Stimulated activated CD4-positive, alpha-beta T cell treated with anti-CD3 and anti-CD28 coated beads, TNF-alpha, amount 100 ng/mL, for 1 hour (primary cell): ENCODE measurements at places on chromosomes 2 and 18.

- DNase-seq = no peak
Observed at GRCh38 chr2:219877728-219878127, 250.3 kb downstream of the SLC4A3 start.

DNA sequence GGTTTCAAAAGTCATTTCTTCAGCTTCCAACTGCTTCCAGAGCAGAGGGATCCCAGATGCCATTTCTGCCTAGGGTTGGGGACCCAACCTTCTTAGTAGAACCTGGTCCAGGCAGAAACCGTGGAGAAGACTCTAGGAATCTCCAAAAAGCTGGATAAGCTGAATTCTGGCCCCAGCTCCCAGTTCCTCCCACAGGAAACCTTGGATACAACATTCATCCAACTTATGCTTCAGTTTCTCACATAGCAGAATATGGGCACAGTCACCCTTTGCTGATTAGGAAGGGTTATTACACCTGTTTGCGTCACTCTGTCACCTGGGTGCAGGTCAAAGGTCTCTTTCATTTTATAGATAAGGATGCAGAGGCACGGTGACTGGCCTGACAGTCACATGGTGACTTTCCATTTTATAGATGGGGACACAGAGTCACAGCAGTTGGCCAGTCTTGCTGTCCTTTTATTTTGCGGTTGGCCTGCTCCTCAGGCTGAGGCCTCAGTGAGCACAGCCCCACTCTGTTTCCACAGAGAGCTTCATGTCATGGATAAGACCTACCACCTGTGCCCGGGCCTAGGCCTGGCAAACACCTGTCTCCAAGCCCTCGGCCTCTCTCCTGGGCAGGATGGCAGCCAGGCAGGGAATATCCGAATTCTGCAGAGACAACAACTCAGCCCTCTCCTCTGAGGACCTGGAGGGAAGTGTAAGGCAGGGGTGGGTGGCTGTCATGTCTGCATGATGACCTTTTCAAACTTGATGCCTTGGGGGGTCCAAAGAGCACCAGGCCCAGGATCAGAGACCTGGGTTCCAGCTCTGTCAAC is 148.8 kb downstream of the SMAD7 start:
- DNase-seq = no peak

GRCh38 chr2:12428324-12428723 is 288.4 kb upstream of the TRIB2 start:
- no peak for DNase-seq

GRCh38 chr2:228239207-228239906 is 57.9 kb upstream of the SPHKAP start:
- DNase-seq = no peak

GRCh38 chr18:54671291-54671881 is 80.3 kb downstream of the DYNAP start:
- no peak for DNase-seq

GRCh38 chr2:80822999-80823398 is 518.4 kb upstream of the LRRTM1 start:
- no peak for DNase-seq

DNA sequence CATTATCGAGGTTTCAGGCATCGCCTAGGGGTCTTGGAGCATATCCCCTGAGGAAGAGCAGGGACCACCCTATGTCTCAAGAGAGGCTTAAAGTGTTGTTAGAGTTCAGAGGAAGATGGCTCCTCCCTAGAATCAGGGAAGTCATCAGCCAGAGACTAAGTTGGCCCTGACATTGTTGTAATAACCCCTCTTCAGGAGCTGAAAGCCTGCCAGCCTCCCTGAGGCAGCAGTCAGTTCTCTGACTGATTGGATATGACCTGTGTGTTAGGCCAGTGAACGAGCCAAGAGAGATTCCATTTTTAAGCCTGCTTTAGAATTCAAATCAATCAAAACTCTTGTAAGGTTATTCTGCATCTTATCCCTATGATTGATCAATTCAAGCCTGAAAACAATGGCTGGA is 34.9 kb downstream of the ARHGAP28 start:
- no peak for DNase-seq

- DNase-seq = no peak
Observed at GRCh38 chr2:23554054-23554697, 169.2 kb downstream of the KLHL29 start.

GRCh38 chr2:83784315-83784714 is 674.8 kb downstream of the SUCLG1 start:
- no peak for DNase-seq

GRCh38 chr2:10211844-10212422 is 89.4 kb downstream of the RRM2 start:
- no peak for DNase-seq

- no peak for DNase-seq
Observed at GRCh38 chr18:27942706-27943105, 234.2 kb downstream of the CDH2 start.

- DNase-seq = no peak
Observed at GRCh38 chr18:47075098-47075883, 39.9 kb upstream of the ELOA2 start.

GRCh38 chr2:82062463-82062862 is 1757.9 kb upstream of the LRRTM1 start:
- DNase-seq = no peak

DNA sequence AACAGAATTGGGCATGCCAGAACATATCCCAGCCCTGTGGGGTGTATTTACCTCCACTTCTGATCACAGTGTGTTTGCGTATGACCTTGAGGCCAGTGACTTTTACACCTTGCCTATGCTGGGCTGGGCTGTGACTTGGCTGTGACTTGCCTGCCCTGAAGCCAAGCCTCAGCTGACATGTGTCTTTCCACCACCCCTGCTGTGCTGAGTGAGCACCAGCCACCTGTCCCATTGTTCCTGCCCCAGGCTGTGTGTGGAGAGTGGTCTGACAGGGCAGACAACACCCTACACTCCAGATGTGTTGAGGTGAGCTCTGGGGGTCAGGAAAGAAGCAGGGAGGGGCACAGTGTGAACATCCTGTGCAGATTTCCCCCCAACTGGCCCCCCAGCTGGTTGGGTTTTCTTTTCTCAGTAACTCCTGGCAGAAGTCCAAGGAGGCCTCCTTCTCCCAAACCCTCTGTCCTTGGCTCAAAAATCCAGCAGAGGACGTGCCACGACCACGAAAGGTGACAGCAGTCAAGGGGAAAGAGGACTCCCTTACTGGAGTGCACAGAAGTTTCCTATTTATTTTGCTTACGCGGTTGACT is 5.1 kb upstream of the STEAP3 start:
- DNase-seq = no peak

DNA sequence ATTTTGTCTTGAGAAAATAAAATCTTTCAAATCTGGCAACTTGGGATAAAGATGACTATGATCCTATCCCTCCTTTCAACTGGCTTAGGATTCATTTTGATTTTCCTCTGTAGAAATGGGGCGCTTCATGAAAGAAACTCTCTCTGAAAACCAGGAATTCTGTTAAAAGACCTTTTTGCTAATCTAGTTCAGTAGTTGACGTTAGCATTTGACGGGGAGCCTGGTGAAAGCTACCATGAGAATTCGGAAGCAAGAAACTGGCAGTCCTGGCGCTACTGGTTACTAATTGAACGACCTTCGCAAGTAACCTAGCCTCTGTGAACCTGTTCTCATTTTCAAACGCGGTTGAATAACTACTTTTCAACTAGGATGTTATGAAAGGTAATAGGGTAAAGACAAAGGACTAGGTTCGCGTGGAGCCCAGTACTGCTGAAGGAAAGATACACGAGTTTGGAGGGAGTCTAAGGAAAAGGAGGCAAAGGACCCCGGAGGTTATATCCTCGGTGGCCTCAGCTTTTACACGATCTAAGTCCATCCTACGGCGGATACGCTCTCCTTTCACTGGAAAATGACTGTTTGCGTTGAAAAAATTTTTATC is 604 bp upstream of the STK11IP start:
- no peak for DNase-seq

DNA sequence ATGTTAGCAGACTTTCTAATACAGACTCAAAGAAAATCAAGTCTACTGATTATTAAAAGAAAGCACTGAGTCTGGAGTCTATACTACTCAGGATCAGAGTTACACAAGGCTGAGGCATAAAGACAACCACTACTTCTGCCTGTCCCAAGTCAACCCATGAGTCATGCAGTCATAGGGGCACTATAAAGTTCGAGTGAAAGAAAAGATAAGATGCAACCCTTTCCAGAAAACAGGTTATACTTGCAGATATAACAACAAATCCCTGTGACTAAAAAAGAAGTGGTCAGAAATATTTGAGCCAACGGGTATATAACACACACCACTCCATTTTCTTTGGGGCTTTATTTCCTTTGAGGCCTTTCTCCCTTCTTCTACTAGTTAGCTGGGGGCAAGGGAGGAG is 18.6 kb upstream of the SCRN3 start:
- DNase-seq = no peak

DNA sequence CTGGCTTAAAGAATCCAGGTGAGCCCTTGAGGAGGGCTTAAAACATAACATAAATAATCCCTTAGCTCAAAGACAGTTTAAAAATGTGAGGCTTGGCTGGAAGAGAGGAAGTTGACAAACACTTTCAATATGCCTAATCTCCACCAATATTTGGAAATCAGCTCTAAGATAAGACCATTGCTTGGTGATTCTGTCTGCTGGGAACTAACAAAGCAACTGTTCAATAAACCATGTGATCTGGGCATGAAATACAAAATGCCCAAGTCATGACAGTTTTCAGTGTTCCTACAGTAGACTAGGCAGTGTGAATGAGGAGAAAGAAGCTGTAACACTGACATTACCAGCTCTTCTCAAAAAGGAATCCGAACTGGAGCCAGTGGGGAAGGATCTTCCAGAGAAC is 10.7 kb downstream of the MFF start:
- no peak for DNase-seq

DNA sequence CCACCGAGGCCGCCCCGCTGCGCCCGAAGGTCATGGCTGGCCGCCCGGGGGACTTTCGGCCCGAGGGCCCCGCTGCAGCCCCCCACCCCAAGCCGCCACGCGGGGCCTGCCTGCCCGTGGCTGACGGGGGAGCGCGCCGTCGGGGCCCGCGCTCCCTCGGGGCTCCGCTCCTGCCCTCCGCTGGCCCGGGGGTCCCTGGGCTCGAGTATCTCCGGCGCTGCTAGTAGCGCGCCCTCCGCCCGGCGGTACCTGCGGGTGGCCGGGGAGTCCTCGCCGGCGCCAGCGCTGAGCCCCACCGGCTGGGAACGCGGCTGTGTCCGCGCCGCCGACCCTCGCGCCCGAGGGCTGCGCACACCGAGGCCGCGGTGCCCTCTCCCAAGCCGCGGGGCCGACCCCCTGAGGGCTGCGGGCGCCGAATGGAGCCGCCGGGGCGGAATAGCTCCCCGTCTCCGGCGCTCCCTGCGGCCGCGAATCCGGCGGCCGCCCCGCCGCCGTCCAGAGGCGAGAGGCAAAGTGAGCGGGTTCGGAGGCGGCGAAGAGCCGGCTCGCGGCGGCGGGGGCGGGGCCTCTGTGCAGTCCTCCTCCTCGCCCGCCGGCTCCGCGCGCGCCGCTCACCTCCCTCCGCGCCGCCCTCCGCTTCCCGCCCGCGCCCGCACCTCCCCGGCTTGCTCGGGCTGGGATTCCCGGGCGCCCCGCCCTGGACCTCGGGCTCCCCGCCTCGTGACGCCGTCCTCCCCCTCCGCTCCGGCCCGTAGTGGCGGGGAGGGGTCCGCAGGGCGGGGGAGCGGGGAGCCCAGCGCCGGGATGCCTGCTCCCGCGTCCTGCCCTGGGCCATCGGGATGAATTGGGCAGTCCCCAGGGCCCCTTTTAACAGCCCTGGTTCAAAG is at the start of gene KCNG3:
KCNG3 (minus strand) TSS at position 515 of the 887 bp plus-strand sequence; CDS start at position 34, 481 bp downstream.
- peak; percentile 64 for DNase-seq

DNA sequence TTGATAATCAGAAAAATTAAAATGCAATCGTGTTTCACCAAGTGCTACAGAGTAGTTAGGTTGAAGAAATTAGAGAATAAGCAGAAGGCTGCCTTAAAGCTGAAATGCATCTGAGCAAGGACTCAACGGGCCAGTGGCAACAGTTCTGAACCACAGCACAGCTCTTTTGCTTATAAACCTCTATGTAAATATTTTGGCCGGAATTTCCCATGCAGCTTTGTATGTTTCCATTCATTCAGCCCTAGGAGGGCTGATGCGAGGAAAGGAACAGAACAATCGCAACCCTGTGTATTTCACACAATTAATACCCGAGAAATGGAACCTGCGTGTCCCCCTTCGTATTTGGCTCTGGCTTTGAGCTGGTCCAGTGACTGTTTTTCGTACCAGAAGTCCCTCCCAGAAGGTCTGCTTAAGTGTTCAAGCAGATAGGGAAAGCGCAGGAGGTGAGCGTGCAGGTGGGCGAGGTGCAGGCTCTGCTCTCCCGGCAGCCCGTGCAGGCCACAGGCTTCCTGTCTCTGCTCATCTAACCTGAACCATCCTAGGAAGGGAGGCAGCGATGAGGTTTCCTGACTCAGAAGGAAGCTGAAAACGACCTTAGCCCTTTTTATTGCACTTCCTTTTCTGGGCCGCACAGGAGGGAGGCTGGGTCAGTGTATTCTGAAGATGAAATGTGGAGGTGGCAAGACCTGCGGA is 67.3 kb downstream of the ASB1 start:
- DNase-seq = no peak

- DNase-seq = no peak
Observed at GRCh38 chr2:125516496-125517109, 1139.4 kb upstream of the GYPC start.

GRCh38 chr18:57863706-57864105 is 60.6 kb upstream of the ATP8B1 start:
- no peak for DNase-seq

GRCh38 chr2:66452917-66453316 is 18.0 kb downstream of the MEIS1 start:
- no peak for DNase-seq

DNA sequence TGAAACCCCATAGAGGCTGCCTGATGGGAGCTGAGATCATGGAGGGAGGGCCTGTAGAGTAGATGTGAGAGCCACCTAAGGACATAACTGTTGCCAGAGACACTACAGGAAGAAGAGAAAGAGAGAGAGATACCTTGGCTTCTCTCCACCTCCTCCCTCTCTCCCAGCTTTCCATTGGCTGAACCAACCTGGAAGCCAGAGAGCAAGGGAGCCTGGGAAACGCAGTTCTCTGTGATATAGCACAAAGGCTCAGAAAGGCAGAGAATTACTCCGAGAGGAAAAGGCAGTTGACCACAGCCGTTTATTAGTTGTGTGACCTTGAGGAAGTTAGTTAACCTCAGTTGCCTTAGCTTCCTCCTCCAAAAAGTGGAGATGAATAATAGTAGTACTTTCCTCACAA is 37.7 kb upstream of the MAT2A start:
- no peak for DNase-seq

DNA sequence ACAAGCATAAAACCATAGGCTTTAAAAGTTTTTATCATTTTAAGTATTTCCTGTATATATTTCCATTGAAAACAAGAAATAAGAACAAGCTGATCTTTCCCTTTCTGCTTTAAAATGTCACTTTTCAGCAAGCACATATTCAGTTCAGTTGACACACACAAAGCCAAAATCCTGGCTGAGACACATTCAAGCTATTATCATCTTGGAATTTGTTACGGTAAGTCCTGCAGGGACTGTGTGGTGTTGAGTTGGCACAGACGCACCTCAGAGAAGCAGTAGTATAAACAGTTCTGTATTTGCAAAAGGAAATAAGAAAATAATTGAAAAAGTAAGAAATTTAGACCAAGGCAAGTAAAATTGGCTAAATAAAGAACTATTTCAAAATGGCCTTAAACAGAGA is 10.4 kb upstream of the DAW1 start:
- DNase-seq = no peak
